ENCODE measurements at places on chromosomes 6 and 20.

- peak; percentile 79 for DNase-seq
These were observed 42.3 kb downstream of the ELMO2 start for GRCh38 chr20:46363874-46364669.

DNA sequence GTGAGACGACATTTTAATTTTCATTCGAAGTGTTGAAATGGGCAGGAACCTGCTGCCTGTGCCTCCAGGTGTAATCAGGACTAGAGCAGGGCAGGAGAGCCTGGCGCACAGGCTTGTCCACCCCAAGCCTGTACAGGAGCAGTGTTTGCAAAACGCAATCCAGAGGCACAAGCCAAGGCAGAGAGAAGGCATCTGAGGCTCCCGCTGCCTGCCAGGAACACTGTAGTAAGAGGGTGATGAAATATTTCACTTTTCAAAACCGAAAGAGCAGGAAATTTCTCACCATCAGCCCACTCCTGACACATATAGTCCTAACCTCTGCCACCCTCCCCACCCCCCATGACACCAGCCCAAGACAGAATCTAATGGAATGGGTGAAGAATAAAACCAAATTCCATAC is 132.5 kb downstream of the RTN4IP1 start:
- DNase-seq = no peak

DNA sequence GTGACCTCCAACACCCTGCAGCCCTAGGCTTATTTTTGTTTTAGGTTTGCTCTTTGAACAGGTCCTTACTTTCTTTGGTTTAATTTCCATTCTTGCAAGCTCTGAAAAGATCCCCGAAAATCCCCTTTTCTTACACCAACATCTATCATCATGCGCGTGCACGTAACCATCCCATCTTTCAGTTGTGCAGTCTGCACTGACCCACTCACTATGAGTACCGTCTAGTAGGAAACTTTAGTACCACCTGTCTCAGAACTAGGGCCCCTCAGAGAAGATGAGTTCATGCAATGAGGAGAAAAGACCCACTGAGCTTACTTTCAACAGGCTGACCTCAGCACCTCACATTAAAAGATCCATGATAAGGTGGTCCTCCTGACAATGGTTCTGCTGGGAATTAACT is 120.6 kb upstream of the AGPAT4 start:
- DNase-seq = no peak

GRCh38 chr20:4046311-4046924 is 31.1 kb upstream of the RNF24 start:
- DNase-seq = no peak

GRCh38 chr6:134663800-134664535 is 285.9 kb downstream of the ALDH8A1 start:
- no peak for DNase-seq

DNA sequence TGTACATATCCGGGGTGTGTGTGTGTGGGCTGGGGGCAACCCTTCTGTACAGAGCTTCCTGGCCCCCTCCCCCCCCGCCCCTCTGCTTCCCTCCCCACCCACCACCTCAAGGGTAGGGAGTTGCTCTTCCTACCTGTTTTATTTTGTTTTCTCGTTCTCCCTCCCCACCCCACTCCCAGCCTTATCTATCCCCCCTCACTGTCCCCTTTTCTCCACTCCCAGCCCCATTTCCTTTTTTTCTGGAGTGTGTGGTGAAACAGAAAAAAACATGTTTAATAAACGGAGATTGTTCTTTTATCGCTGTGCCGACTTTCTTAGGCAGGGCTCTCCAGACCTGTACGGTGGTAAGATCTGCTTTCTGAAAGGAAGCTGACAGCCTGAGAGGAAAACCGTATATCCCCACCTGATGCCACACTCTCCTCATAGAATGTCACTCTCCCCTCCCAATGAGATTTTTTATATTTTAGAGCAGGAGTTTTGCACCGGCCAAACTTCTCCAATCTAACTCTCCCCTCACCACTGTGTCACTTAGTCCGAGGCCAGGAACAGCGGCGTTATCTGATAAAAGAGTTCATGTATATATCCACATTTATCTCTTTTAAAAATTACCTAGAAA is 875 bp upstream of the ZBTB9 start:
- no peak for DNase-seq

GRCh38 chr20:34403908-34404307 is 40.8 kb downstream of the ITCH start:
- no peak for DNase-seq

DNA sequence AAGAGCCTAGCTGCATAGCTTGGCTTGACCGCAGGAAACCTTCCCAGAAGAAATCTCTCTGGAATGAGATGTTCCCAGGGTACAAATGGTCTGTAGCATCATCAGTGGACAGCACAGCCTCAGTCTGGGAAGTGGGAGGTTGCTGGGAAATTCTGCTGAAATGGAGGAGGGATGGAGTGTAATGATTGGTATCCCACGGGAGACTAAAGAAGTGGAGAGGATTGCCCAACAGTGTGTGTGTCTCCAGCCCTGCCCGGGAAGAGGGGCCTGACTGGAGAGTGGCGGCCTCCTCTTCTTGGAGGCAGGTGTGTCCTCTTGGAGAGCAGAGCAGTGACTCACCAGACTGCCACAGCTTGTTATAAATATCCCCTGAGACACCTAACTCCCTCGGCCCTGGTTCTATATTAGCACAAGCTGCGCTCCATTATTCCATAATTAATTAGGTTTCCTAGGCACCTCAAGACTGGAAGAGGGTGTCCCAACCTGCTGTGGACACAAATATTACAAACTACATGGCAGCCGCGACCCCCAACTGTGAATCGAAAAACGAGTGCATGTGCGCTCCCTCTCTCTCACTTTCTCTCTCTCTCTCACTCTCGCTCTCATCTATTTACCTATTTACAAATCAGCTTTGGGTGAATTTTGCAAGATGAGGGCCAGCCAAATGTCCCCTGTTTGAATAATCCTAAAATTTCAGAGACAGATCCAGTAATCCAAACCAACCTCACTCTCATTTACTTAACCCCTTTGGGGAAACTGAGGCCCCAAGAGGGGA is 68.8 kb downstream of the FGD2 start:
- no peak for DNase-seq

- no peak for DNase-seq
These were observed 182.7 kb downstream of the TAF4 start for GRCh38 chr20:61882716-61883615.

GRCh38 chr6:23563323-23563722 is 562.7 kb upstream of the NRSN1 start:
- no peak for DNase-seq

DNA sequence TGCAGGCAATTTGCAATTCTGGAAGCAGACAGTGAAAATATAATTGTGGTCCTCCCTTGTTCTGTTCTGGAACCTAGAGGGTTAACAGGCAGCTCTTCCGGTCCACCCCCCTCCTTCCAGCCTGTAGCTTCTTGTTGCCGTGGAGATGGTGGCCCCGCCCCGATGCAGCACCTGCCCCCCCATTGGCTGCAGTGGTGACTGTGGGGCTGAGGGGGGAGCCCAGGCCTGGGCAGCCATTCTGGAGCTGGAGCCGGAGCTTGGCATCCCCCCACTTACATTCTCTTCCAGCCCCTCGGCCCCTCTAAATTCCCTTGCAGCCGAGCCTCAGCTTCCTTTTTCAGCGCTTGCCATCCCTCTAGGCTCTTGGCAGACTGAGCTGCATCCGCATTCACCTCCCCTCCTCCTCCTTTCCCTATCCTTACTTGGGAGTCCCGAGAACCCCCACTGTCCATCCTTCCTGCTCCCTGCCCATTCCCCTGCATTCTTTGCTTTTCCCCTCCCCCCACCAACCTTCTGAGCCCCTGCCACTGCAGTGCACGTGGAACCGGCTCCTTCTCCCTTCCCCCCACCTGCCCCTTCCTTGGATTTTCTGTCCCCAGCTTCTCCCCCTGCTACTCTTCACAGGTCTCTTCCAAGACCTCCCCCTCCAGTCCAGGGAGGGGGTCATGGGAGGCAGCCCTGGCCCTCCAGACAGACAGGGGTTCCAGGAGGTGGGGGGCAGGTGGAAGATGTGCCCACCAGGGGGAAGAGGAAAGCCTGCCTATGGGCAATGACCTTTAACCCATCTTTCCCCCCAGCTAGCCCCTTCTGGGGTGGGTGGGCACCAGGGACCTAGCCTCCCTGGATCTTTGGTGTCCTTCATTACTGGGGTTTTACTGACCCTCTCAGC is 11.4 kb downstream of the SYNGAP1 start:
- DNase-seq = peak; percentile 71

DNA sequence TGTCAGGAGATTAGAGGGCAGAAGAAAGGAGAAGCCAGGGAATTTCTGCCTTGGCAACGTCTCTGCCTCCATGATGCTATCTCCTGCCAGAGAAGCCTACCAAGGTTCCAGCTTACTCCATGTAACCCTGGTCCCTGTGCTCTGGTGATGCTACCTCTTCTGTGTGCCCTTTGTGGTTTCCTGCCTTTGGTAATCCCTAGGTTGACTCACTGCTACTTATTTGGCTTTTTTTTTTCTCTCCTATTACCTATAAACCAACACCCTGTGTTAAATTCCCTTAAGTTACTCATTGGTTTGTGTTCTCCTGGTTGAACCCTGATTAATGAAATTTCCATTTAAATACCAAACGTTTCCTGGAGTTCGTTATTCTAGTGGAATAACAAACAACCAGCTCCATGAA is 527.8 kb upstream of the FLRT3 start:
- no peak for DNase-seq

- no peak for DNase-seq
These were observed 90.5 kb upstream of the PAX1 start for GRCh38 chr20:21614980-21615379.

DNA sequence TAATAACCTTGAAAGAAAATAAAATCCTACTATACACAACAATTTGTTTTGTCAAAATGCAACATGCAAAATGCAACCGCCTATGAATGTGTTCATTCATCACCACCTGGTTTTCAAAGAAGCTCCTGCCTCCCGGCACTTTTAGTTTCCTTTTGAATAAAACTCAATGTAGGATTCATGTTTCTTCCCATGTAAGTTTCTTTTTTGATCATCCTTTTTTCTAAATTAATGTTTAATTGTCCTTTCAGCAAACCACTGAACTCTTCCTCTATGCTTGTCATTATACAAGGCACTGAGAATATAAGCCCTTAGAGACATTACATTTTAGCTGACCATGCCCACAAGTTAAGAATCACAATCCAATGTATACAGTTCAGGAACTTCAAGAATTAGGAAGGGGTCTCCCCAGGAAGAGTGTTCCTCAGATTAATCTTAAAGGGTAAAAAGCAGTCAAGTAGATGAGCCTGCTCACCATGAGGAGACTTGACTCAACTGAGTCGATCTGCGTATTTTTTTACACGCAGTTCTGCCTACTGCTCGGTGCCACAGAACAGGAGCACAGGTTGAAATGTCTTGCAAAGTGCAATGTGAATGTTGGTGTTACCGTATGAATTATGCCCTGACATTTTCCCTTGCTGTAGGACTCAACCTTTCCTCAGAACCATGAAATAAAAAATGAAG is 7.2 kb upstream of the THEMIS start:
- DNase-seq = no peak

DNA sequence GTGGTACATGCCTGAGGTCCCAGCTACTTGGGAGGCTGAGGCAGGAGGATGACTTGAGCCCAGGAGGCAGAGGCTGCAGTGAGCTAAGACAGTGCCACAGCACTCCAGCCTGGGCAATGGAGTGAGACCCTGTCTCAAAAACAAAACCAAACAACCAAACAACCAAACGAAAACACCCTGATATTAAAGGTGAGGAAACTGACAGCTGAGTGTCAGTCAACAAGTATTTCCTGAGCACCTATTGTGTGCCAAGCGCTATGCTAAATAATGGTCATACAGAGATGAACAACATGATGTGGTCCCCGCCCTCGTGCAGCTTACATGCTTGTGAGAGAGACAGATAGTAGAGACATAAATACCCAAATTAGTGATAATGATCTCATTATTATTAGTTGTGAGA is 1.9 kb upstream of the TULP1 start:
- DNase-seq = no peak

- DNase-seq = no peak
These were observed 10.2 kb upstream of the HIVEP1 start for GRCh38 chr6:12001706-12002435.

- no peak for DNase-seq
These were observed 110.3 kb downstream of the CARMIL1 start for GRCh38 chr6:25389471-25389870.

- no peak for DNase-seq
These were observed 109.9 kb downstream of the UTRN start for GRCh38 chr6:144395014-144395413.

DNA sequence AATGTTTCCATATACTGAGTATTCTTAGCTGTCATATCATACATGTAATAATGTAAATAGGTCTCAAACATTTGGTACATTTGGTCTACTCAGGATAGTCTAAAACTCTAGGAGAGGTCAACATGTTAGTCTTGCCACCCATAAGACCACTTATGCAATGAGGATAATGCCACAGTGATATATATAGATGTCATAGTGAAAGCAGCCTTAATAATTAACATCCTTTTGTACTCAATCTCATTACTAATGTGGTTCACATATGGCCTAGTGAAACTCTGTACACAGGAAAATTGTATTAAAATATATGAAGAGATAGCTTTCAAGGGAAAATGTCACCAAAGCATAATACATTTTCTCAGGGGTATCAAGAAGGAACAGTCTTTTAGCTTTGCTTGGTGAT is 577.9 kb downstream of the TFAP2B start:
- no peak for DNase-seq

GRCh38 chr6:45757443-45758130 is 258.1 kb downstream of the CLIC5 start:
- no peak for DNase-seq

- DNase-seq = no peak
These were observed 307.2 kb upstream of the THEMIS start for GRCh38 chr6:128208078-128208477.

GRCh38 chr6:47264775-47265184 is 44.9 kb downstream of the TNFRSF21 start:
- DNase-seq = no peak

- DNase-seq = no peak
These were observed 88.8 kb downstream of the PCSK2 start for GRCh38 chr20:17315407-17316231.

- DNase-seq = no peak
These were observed 108.1 kb downstream of the PCSK2 start for GRCh38 chr20:17334932-17335331.

DNA sequence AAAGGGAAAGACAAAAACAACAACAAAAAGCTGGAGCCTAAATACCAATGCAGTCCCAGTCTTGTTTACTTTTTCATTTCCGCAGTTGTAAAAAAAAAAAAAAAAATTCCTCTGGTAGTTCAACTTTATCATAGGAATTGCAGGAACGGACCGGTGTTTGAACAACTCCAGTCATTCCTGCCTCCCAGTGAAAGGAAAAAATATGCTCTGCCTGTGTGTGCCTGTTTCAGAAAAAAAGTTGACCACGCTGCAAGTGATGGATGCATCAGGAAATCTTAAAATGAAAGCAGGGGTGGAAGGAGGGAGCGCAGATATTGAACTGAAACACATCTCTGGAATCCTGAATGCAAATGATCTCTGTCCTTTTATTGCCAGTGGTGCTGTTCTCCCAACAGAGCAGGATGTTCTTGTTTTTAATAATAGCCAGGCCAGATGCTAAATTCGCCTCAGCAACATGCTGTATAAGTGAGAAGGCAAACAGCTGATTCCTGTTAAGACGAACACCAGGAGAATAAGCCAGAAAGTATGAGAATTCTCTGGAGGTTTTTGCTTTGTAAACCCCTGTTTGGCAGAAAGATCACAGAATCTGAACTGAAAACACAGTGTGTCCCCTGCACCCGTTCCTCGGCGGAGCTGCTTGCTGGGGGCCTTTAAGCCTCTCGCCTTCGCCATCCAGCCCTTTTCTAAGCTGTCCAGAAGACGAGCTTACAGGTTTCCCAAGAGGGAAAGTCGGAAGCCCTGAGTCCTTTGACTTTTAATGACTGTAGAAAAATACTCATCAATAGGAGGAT is 178.4 kb upstream of the SUPT3H start:
- DNase-seq = no peak
